ENCODE measurements at places on chromosomes 5 and 9.

GRCh38 chr5:178467205-178467567, 123.0 kb downstream of the COL23A1 start:
- no peak for DNase-seq

DNA sequence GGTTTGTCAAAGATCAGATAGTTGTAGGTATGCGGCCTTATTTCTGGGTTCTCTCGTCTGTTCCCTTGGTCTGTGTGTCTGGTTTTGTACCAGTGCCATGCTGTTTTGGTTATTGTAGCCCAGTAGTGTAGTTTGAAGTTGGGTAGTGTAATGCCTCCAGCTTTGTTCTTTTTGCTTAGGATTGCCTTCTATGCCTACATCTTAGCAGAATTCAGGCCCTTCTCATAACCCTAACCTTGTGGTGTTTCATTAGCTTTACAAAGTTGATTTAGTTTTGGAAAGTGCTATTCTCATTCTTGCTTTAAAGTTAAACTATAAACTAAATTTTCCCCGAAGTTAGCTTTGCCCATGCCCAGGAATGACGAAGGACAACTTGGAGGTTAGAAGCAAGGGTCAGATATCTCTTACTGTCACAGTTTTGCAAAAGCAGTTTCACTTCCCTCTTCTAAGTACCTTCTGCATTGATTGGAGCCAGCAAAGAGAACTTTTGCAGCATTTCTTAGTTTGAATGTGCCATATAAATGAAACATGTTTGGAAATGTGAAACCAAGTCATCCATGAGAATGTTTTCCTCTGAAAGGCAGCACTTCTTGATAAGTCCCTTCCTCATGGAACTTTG, 274.3 kb upstream of the DMRT1 start:
- no peak for DNase-seq

DNA sequence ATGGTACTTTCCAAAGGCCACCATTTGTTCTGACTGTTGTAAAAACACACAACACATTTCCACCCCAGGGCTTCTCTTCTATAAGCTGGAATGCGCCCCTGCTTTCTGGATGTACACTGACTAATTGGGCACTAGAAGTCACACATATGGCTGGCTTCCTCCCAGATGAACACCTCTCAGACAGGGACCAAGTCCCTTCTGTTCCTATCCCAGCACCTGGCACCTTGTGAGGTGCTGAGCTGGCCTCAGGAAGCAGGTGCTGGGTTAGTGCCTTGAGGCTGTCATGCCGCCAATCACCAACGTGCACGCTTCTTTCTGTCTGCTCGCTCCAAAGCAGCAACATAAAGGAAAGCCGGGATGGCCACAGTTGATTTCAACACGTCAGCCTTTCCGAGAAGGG, 93.2 kb downstream of the FSTL4 start:
- DNase-seq = no peak

- DNase-seq = no peak
Observed at GRCh38 chr5:72140711-72141110, 33.4 kb downstream of the MAP1B start.

GRCh38 chr9:97415146-97415545, 3.2 kb downstream of the TDRD7 start:
- DNase-seq = no peak

GRCh38 chr9:79579624-79580023, 7.9 kb downstream of the TLE4 start:
- DNase-seq = no peak

DNA sequence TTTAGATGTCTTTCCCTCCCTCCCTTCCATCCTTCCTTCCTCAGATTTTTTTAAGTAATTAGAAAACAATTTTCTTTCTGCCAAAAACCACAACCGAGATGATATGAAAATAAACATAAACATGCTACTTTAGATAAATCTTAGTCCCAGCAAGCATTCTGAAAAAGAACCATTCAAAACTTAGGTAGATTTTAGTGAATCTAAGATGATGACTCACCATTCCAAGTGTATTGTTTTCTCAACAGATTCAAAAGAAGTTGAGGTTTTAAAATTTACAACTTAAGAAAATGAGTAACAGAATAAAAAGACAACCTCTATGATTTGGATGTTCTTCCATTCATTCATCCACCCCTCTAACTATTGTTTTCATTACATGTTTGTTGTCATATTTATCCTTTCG, 465.1 kb downstream of the PDE4D start:
- no peak for DNase-seq

DNA sequence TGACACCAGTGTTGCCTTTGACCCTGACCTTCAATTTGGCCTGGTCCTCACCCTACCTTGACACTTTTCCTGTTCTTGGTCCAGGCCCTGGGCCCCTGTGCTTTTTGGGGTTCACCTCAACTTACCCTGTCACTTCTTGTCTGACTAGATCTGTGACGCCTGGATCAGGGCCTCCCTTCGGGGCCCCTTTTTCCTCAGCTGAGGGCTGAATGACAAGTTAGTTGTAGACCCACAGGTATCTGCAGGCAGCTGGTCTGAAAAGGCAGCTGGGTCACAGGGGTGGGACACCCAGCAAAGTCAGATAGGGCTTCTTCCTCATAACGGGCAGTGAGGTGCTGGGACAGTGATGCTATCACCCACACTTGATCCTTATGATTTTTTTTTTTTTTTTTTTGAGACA, 10.0 kb upstream of the MYORG start:
- no peak for DNase-seq

DNA sequence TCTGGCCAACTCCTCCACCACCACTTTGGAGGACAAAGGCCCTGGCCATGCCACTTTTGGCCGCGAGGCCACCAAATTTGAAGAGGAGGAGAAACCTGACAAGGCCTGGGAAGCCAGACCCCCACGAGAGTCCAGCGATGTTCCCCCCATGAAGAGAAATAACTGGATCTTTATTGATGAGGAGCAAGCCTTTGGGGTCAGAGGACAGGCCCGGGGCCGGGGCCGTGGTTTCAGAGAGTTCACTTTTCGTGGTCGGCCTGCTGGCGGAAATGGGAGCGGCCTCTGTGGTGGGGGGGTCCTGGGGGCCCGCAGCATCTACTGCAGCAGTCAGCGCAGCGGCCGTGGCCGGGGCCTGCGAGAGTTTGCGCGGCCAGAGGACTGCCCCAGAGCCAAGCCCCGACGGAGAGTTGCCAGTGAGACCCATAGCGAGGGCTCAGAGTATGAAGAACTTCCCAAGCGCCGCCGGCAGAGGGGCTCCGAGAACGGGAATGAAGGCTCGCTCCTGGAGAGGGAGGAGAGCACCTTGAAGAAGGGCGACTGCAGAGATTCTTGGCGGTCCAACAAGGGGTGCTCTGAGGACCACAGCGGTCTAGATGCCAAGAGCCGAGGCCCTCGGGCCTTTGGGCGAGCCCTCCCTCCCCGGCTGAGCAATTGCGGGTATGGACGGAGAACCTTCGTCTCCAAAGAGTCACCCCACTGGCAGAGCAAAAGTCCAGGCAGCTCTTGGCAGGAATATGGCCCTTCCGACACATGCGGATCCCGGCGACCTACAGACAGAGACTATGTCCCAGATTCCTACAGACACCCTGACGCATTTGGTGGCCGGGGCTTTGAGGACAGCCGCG, 27.4 kb upstream of the POMT1 start:
- no peak for DNase-seq
